ENCODE measurements at places on chromosomes 5 and 9.

DNA sequence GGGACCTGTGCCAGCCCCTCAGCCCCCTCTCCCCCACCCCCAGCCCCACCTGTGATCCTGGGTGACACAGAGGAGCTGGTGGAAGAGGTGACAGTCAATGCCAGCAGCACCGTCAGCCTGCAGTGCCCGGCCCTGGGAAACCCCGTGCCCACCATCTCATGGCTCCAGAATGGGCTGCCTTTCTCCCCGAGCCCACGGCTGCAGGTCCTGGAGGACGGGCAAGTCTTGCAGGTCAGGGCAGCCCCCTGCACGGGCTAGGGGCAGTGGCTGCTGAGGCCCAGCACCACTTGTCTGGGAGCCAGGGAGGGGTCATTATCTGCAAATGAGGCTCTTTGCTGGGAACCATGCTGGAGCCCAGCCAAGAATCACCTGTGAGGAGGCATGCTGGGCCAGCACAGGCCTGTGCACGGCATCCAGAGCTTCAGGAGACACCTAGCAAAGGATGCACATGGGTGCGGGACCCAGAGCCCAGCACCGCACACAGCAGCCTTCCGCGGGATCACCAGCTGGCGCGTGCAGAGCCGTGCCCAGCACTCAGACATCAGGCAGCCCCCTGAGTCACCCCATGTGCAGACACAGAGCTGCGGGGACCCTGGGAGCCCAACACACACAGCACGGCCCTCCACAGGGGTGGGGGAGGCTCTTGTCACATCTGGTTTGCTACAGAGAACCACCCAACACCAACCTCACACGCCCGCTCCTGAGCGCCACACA, 62.0 kb upstream of the ASS1 start:
- no peak for DNase-seq

DNA sequence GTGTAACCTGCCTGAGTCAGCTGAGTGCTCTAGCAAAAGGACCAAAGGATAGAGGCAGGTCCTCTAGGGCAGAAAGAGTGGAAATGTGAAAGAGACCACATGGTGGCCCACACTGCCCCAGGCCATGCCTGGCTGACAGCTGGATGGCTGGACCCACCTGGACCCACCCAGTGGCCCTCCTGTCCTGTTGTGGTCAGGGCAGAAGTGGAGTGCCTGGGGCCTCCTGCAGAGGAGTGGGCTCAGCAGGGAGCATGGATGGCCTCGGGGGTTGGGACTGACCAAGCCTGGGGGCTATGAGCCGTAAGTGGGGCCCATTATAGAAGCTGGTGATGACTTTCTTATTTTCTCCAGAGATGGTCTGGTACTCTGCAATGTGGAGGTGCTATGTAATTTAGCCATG, 55.7 kb upstream of the FAM120AOS start:
- DNase-seq: no peak

DNA sequence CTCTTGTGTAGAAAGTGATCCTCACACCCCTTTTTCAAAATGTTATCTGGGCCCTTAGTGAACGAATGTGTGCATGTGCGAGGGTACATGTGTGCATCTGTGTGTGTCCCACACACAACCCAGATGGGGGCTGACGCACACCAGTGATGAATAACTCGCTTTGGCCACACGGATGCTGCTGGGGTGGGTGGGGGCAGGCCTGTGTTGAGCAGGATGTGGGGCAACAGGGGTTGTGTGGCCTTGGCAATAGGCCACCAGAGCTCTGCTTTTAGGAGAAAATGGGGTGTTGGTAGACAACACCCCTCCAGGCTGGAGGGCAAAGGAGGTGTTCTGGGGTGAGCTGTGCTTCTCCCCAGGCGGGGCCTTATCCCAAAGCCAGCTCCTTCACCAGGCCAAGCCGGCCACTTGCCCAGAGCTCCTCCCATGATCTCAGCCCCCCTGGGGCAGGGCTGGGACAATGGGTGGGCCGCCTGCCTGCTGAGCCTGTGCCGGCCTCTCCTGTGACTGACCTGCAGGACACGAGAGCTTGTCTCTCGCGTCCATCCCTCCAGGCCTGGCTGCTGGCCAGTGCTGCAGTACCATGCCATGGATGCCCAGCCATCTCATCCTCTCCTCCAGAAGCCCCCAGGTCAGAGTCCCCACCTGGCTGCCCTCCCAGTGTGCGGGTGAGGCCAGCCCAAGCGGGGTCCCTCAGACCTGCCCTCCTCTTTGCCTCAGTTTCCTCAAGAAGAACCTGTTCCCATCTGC, 1.7 kb downstream of the DBN1 start:
- no peak for DNase-seq

DNA sequence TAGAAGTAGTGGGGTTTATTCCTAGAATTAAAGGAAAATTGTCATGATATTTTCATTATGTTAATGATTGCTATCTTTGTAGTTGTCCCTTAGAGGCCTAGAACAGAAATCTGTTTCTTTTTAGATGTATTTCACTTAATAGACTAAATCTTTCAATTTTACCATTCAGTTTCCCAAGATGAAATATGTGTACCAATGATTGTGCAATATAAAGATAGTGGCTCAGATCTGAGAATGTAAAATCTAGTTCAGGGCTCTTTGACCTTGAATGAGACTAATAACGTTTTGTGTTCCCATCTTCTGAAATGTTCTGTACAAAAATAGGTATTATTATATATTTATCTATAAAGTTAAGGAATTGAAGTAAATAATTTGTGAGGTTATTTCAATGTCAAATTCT, 947.9 kb downstream of the DTWD2 start:
- no peak for DNase-seq

All from stimulated activated CD8-positive, alpha-beta memory T cell treated with anti-CD3 and anti-CD28 coated beads, Interleukin-7, amount 100 ng/mL, for 1 hour (primary cell).